Stimulated activated CD4-positive, alpha-beta T cell treated with anti-CD3 and anti-CD28 coated beads, Interleukin-1b, Interleukin-23, amount 100 ng/mL, for 1 hour (primary cell): ENCODE measurements at places on chromosomes 7 and 10.

GRCh38 chr10:98090822-98091221 lies 43.6 kb upstream of the R3HCC1L start:
- DNase-seq: no peak

DNA sequence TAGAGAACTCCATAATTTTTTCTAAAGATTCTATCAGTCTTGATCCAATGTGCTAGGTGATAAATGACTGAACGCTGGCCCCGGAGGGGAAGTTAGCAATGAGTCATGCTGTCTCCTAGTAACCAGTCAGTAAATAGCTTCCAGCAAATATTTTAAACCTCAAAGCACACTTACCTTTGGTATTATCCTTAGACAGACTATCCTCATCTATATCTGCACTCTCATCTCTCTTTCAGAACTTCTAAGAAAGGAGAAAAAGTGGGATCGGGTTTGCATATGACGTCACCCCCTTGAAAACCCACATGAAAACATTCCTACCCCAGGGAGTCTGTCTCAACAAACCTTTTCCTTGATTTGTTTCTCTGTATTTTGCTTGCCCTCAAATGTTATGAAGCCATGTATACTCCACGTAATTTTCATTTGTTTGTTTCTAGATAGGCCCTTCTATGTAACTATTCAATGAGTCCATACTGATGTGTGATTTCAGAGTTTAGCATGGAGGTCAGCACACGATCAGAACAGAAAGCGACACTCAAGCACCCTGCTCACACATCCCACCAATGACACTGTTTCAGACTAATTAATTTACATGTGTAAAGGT lies 174.9 kb upstream of the NRP1 start:
- DNase-seq: no peak

- DNase-seq: no peak
Observed at GRCh38 chr7:74623135-74623534, 34.4 kb upstream of the GTF2I start.

- DNase-seq: no peak
Observed at GRCh38 chr7:155995183-155995612, 182.9 kb upstream of the SHH start.

DNA sequence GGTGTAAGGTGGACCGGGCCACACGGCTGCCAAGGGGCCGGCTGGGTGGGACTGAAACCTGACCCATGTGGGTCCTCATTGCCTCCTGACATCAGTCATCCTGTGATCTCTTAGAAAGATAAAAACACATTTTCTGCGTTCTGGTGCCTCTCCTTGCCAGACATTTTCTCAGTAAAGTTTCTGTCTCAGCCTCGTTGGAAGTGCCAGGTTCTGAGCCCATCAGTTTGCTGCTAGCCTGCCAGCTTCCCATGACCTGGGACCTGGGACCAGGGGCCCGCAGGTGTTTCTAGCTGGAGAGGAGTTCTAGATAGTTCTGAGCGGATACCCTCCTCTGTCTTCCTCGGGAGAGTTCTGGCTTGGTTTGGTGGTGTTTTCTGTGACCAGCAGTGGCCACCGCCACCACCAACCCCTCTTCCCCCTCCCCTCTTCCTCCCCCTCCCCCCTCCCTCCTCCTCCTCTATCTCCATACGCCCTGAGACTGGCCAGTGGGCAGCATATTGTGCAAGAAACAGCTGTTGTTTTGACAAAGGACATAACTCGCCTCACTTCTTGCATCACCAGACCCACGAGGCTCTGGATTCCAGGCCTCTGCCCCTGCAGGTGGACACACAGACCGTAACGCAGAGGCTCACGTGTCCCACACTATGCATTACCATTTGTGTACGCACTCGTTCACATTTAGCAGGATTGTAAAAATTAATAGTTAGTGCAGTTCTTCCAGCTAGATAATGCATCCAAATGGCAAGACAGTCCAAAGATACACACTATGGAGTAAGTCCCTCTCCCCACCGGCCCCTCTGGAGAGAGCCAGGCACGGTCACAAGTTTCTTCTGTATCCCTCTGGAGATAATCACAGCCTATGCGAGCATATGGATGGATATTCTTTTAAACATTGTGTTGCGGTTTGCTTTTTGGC lies 94.6 kb downstream of the CUX1 start:
- no peak for DNase-seq

DNA sequence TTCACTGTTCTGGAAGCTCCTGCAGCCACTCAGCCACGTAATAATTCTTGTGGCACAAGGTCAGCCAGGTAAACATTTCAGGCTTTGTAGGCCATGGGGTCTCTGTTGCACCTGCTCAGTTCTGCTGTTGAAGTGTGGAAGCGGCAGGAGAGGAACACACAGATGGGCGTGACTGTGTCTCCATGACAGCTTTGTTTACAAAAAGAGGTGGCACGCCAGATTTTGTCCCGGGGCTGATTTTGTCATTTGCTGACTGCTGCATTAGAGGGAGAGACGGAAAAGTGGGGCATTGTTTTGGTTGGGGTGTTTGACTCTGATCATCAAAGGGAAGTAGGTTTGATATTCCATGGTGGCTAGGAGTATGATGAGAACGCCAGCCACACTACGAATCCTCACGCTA lies 103.1 kb downstream of the PRKAG2 start:
- no peak for DNase-seq

GRCh38 chr7:156464339-156464738 lies 176.2 kb upstream of the RNF32 start:
- DNase-seq: no peak

DNA sequence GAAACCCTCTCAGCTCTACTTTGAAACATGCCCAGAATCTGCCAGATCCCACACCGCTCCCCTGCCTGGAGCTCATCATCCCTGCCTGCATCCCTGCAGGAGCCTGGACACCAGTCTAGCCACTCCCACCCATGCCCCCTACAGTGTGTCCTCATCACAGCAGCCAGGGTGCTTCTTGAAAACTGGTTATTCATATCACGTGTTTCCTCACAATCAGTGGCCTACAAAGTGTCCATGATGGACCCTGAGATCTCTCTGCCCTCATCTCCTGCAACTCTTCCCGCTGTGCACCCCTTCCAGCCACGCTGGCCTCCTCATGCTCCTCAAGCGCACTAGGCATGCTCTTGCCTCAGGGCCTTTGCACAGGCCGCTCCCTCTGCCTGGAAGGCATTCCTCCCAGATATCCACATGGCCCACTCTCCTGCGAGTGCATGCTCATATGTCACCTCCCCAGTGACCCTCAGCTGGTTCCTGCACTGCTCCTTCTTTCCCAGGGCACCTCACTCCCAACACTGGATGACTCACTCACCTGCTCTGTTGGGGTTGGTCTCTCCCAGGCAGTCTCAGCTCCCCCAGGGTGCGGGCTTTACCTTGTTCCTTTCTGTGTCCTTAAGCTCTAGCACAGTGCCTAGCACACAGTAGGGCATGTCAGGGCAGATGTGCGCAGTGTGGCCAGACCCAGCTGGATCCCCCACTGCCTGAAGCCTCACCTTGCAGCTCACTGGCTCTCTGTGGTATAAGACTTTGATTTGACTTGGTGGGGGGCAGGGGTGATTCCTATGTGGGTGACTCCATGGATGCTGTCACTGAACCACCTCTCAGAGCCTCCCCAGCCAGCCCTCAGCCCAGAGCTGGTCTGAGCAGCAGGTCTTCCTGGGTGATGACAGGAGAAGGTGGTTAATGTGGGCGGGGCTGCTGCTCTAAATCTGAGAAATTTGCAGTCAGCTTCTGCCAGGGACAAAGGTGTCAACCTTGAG lies 37.3 kb downstream of the CDH23 start:
- no peak for DNase-seq

DNA sequence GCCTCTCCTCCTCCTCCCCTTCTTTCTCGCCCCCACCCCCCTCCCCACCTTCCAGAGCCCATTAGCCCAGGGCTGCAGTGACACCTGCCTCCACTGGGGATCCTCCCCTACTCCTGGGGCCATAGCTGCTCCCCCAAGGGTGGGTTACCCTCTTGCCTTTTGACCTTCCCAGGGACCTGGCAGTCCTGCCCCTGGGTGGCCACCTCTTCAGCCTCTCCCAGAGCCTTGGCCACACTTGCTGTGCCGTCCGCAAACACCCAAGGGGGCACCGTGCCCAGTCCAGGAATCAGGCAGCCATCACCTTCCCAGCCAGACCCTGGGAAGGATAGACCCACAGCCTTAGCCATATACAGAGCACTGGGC lies 19.8 kb upstream of the CLDN4 start:
- DNase-seq: no peak

GRCh38 chr10:71889388-71889987 lies 38.4 kb upstream of the PSAP start:
- DNase-seq: no peak

- no peak for DNase-seq
Observed at GRCh38 chr7:815284-816216, 16.7 kb upstream of the SUN1 start.

- no peak for DNase-seq
Observed at GRCh38 chr10:70441895-70442309, 421 bp upstream of the NODAL start.

GRCh38 chr7:90347759-90348158 lies 1.2 kb downstream of the GTPBP10 start:
- no peak for DNase-seq

DNA sequence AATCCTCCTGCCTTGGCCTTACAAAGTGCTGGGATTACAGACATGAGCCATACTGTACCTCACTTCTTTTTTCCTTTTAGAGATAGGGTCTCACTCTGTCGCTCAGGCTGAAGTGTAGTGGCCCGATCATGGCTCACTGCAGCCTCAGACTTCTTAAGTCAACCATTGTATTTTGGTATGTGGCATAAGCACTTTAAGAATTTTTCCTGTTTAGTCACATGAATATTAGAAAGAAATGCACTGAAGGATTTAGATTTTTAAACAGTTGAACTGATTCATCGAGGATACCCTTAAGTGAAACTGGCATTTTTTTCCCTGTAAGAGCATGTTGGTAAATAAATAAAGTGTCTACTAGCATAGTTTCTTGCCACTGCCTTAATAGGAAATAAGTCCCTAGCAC lies 319.3 kb upstream of the CACNA2D1 start:
- DNase-seq: no peak

DNA sequence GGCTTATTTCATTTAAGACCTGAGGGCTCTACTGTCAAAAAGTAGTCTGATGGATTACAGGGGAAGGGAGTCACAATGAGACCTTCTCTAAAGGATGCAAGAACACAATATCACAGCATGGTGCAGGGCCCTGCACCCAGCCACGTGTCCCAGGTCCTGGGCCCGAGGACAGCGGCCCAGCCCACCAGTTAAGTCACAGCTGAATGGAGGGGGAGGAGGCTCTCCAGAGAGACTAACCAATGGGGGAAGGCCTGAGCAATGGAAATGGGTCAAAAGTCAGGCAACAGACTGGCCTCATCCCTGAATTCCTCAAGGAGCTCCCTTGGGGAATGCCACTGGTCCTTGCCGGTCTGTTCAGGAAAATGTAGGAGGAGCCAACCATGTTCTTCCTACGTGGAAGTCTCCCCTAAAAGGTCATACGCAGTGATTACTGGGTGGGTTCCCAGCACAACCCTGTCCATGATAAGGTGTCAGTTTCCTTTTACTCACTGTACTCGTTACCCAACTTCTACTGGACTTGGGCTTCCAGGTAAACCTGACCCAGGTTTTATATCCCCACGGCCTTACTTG lies 28.3 kb downstream of the CCDC3 start:
- no peak for DNase-seq

DNA sequence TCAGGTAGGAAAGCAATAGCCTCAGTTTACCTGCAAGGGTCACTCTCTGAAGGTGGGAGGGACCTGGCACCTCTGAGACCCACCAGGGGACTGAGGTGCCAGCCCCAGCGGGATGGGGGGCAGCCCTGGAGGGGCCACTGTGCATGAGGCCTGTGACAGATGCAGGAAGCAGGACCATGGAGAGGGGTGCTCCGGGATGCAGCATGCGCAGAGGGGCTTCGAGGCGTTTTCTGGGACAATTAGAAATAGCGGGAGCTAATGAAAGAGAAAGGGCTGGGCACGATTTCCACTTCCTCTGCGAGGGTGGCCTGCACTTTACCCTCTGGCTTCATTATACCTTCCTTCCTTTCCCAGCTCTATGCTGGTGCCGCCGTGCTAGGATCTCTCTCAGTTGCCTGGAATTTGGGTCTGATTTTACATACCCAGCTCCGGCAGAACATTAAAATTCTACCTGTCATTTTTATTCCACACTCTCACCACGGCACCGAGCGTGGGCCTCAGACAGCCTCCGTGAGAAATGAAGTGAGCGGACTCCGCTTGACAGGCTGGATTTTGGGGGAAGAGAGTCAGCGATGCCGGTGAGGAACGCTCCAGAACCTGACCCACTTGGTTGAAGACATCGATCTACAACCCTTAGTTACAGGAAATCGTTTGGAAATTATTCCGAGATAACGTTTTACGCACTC lies 333.9 kb upstream of the PFKP start:
- no peak for DNase-seq

DNA sequence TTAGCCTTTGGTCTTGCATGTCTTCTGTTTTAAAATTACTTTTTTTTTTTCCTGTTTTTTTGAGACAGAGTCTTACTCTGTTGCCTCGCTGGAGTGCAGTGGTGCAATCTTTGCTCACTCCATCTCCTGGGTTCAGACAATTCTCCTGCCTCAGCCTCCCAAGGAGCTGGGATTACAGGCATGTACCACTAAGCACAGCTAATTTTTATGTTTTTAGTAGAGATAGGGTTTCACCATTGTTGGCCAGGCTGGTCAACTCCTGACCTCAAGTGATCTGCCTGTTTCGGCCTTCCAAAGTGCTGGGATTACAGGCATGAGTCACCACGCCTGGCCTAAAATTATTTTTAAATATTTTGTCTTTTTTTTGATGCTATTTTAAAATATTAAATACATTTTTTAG lies 38.5 kb downstream of the MLLT10 start:
- DNase-seq: no peak

GRCh38 chr7:47342296-47343060 lies 239.4 kb downstream of the TNS3 start:
- no peak for DNase-seq

DNA sequence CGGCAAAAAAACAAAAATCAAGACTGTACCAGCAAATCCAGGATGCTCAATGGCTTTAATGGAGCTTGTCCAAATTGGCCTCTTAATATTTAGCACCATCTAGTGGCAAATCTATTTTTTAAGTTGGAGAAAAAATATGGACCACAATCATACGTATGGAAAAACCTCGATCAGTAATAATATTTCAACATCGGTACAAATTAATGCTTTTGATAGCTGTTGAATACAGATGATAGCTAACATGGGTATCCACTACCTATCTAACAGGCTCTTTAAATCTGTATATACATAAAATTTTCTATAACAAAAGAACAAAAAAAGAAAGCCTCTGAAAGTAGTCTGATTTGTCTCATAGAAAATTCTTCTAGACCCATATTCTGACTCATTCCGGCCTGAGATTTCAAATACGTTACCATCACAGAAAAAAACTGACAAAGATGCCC lies 29.2 kb downstream of the COA1 start:
- no peak for DNase-seq
